ENCODE measurements at places on chromosomes 6 and 20. TPM values are rescaled to one million over a fixed set of nuclear protein-coding genes. Genes with fewer than 3 reads are reported as not detected.
A peak's percentile ranks its signal among the peaks of the same experiment; 100 is the strongest.

LCA5 gene
- 8.3 TPM for total RNA-seq

FRK gene
- total RNA-seq, result 44.4 TPM

SLC12A5 gene
- total RNA-seq, result 0.17 TPM

MCCD1 gene
- 0.15 TPM for total RNA-seq

ARG1 gene
- not detected for total RNA-seq

LPIN3 gene
- total RNA-seq, result 8.5 TPM

ATP9A gene
- total RNA-seq, result 33.0 TPM

MMP24 gene
- total RNA-seq, result 46.4 TPM

ZSCAN31 gene
- total RNA-seq, result 10.8 TPM

GNRH2 gene
- not detected for total RNA-seq

GPLD1 gene
- total RNA-seq, result 0.45 TPM

POU5F1 gene
- 11.3 TPM for total RNA-seq

GGTLC1 gene
- total RNA-seq, result not detected

KIFC1 gene
- 0.70 TPM for total RNA-seq

GRCh38 chr6:158646023-158646910 is 1.7 kb upstream of the DYNLT1 start:
- no peak for DNase-seq

DNA sequence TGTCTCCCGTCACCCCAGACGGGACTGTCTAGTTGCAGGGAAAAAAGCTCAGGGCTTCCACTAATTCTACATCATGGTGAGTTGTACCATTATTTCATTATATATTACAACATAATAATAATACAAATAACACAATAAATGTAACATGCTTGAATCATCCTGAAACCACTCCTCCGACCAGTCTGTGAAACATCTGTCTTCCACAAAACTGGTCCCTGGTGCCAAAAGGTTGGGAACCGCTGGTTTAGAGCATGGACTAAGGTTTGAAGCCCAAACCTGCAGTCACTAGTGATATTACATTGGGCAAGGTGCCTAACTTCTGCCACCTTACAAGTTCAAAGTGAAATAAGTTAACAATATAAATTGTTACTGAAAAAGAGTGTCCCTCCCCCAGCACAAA is 175.7 kb downstream of the PDE10A start:
- no peak for DNase-seq

DNA sequence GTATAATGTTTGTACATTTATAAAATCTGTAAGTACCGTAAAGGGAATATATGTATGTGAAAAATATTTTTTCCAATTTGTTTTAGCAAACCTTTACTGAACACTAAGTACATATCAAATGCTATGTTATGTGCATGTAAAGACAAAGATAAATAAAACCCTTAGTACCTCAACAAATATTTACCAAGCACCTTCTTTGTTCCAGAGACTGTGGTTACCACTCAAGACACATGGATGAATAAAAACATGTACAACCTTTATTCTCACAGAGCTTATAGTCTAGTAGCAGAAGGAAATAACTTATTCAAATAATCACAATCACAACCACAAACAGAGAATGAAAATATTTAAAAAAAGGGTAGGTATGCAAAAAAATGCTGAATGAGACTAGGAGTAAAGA is 17.5 kb downstream of the TMX4 start:
- no peak for DNase-seq

DNA sequence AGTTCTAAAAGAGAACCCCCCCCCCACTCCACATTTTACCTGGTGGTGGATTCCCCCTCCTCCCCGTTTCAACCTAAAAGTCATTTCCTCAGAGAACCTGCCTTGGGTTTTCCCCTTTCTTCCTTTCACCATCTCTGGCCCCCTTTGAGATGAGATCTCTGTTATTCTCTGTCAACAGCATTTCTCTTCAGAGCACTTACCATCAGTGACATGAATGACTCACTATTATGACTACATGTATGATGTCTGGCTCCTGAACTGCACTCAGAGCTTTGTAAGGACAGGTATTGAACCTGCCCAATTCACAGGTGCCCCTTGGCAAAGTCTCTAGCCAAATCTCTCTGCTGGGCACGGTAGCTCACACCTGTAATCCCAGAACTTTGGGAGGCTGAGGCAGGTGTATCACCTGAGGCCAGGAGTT is 61.4 kb upstream of the JARID2 start:
- DNase-seq, result no peak

GRCh38 chr6:79184086-79184485 is 50.4 kb downstream of the HMGN3 start:
- no peak for DNase-seq

DNA sequence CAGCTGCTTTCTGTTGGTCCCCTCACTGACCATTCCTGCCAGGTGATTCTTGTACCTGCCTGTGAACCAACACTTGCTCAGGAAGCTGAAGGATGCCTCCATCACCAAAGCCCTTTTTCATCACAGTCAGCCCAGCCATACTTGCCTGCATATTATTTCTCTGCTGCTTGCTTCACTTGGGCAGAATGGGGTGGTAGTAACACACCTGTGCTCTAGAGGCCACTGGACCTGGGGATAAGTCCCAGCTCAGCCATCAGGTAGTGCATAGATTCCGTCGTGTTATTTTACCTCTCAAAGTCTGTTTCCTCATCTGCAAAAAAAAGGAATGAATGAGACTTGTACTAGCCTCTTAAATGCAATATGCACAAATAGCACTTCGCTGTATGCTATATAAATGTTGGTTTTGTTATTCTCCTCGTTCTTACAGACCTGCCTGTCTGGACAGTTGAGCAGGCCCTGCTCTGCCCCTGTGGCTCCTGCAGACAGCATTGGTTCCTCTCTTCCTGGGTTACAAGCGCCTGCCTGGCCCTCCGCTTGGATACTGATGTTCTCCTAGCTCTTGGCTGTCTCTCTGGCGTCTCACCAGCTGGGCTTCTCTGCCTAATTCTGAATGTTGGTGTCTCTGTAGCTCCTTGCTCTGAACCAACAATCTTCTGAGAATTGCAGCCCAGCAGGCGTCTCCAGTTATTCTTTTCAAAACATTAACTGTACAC is 151.8 kb downstream of the UNC5CL start:
- DNase-seq, result no peak

DNA sequence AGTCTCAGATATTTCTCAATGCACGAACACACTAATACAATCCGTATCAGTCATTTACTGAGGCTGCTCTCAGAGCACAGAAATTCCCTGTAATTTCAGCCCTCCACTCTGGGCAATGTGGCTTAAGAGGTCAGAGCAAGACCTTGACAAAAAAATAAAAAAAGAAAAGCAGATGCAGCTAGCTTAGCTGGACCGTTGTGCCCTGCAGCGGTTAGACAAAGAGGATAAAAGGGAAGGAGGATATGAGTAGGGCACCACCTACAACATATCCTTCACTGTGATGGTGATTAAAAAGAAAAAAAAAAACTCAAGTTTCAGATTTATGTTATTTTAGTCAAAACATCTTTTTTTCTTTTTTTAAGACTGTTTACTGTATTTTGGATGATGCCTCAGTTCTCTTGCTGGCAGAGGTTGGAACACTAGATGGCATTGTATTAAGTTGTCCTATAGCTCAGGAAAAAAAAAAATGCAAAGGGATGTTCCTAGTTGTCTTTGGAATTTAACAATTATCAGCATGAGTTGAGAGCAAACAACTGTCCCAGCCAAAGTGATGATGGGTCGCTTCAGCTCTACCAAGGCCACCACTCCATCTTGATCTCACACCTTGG is 59.9 kb downstream of the ANKEF1 start:
- no peak for DNase-seq

- no peak for DNase-seq
Observed at GRCh38 chr20:44394452-44394701, 38.9 kb downstream of the HNF4A start.

GRCh38 chr20:63691711-63692435 is 4.6 kb upstream of the TNFRSF6B start:
- no peak for DNase-seq

GRCh38 chr6:150150821-150151646 is 8.2 kb downstream of the PPP1R14C start:
- no peak for DNase-seq

GRCh38 chr20:14612391-14612790 is 275.0 kb upstream of the FLRT3 start:
- no peak for DNase-seq

GRCh38 chr6:17289630-17290061 is 8.5 kb downstream of the RBM24 start:
- DNase-seq, result peak; percentile 35

DNA sequence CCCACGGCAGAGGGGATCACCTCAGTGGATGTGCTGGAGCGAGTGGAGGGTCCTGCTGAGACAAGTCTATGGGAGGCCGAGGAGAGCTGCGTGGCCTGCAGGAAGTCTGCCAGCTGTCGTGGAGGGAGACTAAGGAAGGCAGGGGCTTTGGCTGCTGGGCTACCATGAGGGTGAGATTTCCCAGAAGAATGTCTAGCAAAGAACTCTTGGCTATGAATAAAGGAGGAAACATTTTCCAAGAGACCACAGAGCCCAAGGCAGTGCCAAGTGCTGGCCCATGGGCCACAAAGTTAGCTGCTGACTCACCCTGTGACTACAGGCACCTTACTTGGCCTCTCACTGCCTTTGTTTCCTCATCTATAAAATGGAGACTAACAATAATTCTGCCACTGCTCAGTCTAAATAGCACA is 73.4 kb downstream of the PRDM1 start:
- DNase-seq, result peak; percentile 94

- peak; percentile 2 for DNase-seq
Observed at GRCh38 chr6:130434174-130434873, 68.5 kb downstream of the TMEM200A start.

DNA sequence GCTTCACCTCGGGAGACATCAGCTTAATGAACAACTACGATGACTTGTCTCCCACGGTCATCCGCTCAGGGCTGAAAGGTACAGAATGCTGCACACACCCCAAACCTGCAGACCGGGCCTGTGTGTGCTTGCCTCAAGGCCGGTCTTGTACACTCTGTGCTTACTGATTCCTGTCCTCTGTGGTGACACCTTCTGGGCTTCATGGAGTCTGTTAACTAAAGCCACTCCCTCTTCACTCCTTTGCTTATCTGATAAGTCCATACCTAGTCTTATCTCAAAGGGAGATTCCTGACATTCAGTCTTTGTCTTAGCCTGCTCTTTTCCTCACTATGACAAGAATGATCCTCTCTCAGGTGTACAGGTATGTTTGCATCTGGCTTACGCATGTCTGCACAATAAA is 107.7 kb upstream of the TMEM181 start:
- DNase-seq, result no peak

- DNase-seq, result no peak
Observed at GRCh38 chr6:139126931-139127330, 7.9 kb upstream of the HECA start.

DNA sequence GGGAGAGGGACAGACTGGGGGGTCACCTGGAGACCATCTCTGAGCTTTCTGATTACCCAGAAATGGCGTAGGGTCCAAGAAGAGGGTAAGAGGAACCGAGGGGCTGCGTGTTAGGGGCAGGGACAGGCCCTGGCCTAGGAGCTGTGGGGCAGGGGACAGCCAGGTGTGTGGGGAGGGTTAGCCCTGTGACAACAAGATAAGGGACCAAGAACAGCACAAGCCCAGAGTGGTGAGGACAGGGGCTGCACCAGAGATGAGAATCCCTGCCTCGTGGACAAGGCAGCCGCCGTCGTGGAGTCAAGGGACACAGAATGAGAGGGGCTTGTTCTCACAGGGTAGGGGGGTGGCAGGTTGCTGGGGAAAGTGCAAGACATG is 449 bp upstream of the AVP start:
- DNase-seq, result no peak

DNA sequence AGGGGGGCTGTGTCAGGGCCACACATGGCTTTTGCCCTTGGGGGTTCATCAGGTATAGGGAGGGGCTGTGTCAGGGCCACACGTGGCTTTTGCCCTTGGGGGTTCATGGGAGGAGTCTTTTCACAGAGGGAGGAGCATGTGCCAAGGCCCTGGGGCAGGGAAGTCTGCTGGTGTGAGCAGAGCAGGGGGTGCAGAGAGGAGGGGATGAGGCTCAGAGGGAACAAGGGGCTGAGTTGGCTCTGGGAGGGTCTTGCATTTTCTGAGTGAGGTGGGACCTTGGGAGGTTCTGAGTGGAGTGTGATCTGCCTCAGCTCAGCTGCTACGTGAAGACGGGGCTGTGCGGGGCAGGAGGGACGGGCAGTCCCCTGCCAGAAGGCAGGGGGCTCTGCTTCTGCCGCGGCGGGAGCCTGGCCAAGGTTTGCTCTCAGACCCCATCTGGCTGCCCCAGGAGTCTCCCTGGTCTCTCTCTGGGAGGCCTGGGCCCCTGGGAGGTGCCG is 6.0 kb upstream of the SOX18 start:
- no peak for DNase-seq

GRCh38 chr6:1535295-1535694 is 74.4 kb upstream of the FOXC1 start:
- peak; percentile 26 for DNase-seq

- no peak for DNase-seq
Observed at GRCh38 chr20:63091901-63092659, 85.3 kb upstream of the BHLHE23 start.

GRCh38 chr6:55379895-55380294 is 52.6 kb downstream of the GFRAL start:
- no peak for DNase-seq

DNA sequence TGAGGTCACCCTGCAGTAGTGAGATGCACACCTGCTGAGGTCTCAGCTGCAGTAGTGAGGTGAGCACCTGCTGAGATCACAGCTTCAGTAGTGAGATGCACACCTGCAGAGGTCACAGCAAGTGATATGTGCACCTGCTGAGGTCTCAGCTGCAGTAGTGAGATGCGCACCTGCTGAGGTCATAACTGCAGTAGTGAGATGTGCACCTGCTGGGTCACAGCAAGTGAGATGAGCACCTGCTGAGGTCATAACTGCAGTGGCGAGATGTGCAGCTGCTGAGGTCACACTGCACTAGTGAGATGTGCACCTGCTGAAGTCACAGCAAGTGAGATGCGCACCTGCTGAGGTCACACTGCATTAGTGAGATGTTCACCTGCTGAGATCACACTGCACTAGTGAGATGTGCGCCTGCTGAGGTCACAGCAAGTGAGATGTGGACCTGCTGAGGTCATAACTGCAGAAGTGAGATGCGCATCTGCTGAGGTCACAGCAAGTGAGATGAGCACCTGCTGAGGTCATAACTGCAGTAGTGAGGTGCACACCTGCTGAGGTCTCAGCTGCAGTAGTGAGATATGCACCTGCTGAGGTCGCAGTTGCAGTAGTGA is 20.8 kb downstream of the ZDHHC14 start:
- no peak for DNase-seq

GRCh38 chr6:26121141-26122004 is 34.1 kb downstream of the HFE start:
- DNase-seq, result peak; percentile 100

Data from renal cortical epithelial cell (primary cell).